ENCODE measurements at places on chromosomes 7 and 10.

DNA sequence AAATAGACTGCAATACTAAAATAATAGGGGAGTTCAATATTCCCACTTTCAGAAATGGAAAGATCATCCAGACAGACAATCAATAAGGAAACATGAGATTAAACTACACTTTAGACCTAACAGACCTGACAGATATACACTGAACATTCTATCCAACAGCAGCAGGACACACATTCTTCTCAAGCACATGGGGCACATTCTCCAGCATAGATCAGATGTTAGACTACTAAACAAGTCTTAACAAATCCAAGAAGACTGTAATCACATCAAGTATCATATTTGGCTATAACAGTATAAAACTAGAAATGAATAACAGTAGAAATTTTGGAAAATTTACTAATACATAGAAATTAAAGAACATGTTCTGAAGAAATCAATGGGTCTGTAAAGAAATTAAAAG lies 458.9 kb upstream of the ANKRD30A start:
- no peak for DNase-seq

GRCh38 chr7:12827920-12828319 lies 140.5 kb downstream of the ARL4A start:
- DNase-seq = no peak

DNA sequence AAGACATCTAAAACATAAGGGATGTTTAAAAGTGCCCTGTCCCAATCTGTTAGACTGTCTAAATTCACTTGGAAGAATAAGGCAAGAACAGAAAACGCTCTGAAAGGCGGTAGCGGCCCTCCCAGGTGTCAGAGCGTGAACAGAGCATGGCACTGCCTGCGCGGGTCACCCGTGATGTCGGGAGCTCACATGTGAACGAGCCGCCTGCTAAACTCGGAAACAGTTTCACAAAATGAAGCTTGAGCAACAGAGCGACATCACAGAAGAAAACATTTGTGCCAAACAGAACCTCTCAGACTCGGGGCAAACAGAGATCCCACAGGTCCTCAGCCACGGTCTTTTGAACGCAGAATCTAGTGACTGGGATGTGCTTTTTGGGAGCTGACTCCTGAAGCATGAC lies 12.8 kb downstream of the BRI3 start:
- DNase-seq = no peak

DNA sequence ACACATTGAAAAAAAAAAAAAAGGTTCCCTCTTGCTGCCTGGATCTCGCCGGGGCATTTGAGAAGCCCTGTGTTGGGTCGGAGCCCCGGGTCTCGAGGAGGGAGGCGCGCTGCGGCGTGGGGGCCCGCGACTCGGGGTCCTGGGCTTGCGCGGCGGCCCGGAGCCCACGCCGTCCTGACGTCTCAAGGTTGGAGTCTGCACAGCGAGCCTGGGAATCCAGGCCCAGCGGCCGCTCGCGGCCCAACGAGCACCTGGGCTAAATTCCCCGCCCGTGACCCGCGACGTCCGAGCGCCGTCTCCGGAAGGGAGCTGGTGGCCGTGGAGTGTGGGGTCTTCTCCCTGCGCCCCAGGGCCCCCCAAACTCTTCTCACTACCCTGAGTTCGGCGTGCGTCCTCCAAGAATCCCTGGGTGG lies 1.4 kb upstream of the CTBP2 start:
- no peak for DNase-seq

DNA sequence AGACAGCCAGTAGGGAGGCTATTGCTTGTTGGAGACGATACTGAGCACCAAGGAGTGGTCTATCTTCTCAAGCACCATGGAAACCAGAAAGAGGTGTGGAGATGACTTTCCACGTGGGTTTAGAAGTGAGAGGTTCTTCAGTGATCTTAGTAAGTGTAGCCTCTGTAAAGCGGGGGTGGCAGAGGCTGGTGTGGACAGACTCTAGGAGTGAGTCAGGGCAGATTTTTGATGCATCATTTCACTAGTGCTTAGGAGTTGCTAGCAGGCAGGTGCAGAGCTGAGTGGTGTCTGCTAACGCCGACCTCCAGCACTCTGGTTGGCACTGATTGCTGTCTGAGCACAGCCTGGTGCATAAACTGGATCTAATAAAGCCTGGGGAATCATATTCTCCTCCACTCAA lies 78.4 kb upstream of the ADO start:
- no peak for DNase-seq

- DNase-seq = no peak
Observed at GRCh38 chr7:20217193-20217948, at the start of gene MACC1. Gene MACC1 (minus strand): TSS chr7:20217384. CDS start chr7:20161862, 55,522 bp downstream.

DNA sequence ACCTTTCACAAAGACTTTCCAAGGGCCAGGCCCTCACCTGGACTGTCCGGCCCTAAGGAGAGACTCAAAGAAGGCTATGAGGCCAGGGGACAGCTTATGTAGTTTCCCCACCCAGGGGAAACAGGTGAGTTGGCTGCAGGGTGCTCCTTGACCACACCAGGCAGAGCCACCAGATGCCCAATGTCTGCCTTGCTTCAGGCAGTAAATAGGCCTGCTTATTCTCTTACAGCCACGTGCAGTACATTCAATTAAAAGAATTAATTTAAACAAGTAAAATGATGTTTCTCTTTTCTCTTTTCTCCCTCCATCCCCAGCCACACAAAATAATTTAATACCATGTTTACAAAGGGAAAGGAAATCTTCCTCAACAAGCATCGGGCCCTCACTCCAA lies 66.6 kb upstream of the ABLIM1 start:
- DNase-seq = no peak

DNA sequence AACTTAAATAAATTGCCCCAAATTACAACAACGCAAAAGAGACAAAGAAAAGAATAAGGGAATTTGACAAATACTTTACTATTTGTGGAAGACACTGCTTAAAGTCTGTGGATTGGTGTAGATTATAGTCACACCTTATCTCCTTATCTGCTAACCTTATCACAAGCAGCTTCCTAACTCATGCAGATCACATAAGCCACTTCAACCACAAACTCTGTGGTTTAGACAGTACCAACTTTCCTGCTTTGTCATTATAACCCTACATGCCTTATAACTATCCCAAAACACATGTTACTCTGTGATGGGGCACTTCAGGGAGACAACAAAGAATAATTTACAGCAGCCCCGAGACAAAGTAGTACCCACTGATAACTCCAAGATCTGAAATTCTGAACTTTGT lies 41.5 kb upstream of the PPP3CB start:
- DNase-seq = no peak

DNA sequence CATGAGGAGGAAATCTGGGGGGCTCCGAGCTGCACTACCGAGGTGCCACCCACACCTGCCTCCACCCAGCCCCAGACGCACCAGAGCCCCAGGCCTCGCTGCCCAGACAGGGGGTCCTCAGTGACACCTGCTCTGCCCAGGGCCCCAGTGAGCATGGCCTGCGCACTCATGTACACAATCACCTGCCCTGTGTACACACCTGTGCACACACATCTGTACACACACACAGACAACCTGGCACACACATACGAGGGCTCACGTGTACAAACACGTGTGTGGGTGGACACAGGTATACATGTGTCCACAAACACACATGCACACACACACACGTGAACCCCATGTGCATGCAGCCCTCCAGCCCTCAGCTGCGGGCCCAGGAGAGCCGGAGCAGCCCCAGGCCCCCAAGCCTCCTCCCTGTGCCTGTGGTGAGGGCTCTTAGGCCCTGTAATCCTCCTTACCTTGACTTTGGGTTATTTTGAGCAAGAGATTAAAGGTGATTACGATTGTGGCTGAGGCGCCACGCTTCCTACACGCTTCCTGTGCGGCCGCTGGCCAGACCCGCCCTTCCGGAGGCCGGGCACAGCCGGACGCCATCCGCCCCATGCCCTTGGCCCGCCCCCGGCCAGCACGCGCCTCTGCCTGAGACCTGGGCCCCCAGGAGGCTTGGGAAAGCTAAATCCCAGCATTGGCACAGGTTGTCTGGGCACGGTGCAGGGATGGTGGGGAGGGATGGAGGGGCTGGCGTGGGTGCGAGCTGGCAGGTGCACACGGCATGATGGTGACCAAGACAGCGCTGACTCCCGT lies 71.9 kb downstream of the ELFN1 start:
- DNase-seq = no peak

DNA sequence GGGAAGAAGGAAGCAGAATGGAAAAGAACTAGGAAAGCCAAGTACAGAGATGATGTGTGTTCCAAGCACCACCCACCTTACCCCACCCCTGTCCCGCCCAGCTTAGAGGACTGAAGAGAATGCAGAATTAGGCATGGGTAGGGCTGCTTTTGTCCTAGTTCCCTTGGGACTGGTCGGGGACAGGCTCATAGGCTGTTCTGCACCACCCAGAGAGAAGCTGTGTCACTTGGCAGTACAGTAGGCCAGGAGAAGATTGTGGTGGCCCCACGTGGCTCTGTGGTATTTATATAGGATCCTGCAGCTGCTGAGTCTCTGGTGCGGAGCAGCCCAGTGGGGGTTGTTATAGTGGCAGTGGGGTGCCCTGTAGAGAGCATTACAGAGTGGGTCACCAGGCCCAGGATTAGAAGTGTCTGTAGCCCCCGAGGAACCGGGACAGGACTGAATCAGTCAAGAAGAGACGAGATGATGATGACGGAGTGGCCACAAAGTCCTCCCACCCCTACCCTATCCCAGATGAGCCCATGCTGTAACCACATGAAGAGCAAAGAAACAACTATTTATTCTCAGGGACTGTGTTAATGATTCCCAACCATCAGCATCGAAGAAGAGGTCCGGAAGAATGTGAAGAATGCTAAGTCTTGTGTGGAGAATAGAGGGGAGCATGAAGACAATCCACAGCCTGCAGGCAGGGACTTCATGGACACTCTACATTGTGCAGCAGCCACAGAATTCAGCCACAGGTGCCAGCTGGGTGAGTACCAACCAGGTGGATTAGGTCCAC lies 88.9 kb downstream of the C1GALT1 start:
- DNase-seq = no peak

DNA sequence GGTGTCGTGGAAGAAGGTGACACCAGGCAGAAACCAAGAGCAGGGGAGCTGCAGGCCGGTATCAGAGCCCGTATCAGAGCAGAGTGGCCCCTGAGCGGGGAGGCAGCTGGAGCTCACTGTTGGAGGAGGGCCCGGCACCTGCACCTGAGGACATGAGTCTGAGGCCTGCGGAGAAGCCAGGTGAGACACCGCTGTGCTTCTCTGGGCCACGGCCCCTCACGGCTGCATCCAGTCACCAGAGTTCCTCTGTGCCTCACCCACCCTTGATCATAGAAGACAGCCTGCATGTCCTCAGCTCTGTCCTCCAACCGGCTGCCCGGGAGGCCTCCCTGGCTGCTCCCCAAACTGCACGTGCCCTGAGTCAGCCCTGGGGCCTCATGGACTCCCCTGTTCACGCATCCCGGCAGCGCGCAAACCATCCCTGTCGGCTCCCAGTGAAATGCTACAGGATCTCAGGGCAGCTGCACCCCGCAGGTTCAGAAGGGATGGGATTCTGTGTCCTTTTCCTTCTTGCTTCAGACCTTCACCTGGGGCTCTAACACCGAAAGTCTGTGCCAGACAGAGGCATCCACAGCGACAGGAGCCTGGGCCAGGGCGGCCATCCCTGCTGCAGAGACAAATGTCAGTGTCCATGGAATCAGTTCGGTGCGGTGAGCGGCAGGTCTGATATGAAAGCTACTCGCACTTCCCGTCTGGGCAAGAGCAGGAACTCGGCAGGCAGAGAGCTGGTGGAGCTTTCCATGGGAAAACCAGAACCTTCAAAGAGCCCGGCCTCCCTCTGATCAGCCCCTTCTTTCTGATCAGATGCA lies 111.9 kb upstream of the FAM20C start:
- no peak for DNase-seq

DNA sequence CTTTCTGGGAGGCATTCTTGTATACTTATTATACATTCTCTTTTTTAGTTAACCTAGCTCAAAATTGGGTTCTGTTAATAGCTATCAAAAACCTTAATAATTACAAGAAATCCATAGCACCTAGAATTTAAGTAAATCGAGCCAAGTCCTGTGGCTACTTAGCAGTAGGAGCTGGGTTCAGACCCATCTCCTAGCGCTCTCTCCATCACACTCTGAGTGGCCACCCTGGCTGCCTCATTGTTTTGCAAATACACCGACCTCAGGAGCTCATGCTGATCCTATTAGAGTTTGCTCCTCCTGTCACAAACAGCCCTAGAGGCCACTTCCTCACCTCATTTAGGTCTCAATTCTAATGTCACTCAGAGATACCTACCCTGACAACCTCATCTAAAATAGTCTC lies 46.2 kb upstream of the OSBPL3 start:
- DNase-seq = no peak

DNA sequence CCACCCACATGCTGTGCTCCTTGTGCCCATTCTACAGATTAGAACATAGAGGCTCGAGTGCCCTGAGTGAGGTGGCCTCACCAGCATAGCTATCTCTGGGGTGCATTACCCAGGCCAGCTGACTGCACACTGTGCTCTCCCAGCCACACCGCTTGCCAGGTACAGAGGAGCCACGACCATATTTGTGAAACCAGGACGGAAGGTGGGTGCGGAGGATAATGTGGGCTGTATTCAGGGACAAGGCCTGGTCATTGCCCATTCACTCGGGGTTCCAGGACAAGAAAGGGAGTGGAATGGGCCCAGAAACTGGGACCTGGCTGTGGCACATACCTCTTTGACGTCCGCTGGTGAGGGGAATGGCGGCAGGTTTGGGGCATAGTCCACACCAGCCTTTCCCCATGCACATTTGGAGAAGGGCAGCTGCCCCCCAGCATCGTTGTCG lies 236.0 kb downstream of the TNS3 start:
- DNase-seq = no peak

GRCh38 chr10:88687853-88688467 lies 18.1 kb upstream of the LIPK start:
- DNase-seq = peak; percentile 44

DNA sequence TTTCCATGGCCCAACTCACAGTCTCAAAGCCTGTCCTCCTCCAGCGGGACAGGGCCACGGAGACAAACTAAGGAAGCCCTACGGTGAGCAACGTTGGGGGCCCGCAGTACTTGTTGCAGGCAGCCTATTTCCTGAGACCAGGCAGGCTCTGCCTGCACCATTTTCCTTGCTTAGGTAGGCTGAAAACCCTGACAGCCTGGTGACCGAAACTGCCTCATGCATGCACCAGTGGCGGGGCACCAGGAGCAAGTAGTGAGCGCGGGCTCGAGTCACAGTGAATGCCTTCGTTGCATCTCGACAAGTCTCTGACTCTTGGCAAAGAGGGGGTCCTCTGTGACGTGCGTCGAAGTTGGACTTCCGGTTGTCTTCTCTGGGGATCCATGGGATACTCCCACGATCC lies 23.3 kb upstream of the ZNF273 start:
- no peak for DNase-seq

DNA sequence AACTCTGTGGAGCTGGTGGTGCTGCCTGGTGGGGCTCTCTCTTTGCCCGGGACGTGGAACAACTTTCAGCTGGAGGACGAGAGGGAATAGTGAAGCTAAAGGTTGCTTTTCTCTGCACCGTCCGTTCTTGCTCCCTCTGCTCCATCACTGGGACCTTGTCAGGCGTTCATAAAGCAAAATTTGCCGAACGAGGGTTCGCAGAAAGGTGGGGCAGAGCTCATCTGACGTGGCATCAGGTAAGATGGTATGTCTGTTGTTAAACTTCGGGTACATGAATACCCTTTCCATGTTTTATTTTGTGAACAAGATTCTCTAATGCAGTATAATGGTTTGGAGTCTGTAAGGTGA lies 416 bp downstream of the BBS9 start:
- no peak for DNase-seq

Measured in fibroblast of pulmonary artery (primary cell).